Body of pancreas (tissue), 4 donors: ENCODE measurements at places on chromosomes 16 and 17.

DNA sequence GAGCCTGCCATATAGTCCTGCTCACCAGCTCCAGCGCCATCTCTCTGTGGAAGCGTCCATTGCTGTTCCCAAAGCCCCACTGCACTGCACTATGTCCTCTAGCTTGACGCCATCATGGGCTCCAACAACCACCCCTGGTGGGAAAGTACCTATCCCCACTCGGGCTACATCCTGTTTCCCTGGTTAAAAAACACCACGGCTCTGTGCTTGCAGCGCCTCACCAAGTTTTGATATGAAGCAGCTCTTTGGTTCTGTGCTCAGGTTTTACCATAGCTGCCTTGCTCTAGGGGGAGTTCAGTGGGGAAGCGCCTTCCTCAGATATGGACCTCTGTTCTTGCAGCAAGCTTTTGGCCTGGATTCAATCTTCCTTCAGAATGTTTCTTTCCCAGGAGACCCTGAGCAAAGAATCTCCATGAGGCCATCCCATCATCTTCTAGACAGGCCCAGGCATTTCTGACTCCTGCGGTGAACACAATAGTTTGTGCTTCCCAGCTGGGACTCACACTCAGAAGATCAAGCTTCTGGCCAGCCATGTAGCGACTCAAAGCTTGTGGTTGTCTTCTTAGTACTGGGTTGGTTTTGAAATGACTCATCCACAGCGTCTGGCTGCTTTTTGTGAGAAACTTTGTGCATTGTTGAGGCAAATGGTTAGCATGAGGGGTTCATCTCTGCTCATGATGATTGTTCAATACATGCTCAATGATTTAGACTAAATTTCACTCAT lies 39.5 kb downstream of the DYNLRB2 start:
- no peak for DNase-seq

- no peak for DNase-seq
Measured at GRCh38 chr16:75195811-75196790, 10.9 kb downstream of the CTRB2 start.

GRCh38 chr16:61540216-61540615 lies 496.0 kb downstream of the CDH8 start:
- DNase-seq: no peak

DNA sequence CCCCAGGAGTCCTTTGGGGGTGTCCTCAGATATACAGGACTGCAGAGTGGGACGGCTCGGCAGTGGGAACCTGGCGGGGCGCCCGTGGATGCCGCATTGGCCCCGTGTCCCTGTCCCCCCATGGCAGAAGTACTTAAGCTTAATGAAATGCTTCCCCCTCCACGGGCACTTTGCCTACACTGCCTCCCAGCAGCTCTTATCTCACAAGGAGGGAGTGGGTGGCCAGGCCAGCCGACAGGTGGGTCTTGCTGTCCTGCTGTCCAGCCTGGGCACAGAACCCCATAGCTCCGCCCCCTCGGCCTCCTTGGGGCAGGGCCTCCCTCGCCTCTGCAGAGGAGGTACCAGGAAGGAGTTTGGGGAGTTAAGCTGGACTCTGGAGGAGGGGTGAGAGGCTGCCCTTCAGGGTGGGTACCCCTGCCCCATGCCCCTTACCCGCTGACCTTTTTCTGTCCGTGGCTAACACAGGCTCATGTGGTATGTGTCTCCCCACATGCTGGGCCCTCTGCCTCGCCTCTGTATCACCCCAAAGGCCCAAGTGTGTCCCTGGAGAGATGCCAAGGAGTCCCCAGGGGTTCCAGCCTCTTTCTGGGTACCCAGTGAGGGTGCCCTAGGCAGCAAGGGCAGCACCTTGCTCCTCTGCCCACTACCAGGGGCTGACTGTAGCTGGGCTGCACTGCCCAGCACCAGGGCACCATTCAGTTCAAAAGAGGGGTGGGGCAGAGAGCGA lies 8.7 kb downstream of the THRA start:
- DNase-seq: peak; percentile 96

- DNase-seq: peak; percentile 66
Measured at GRCh38 chr16:17467923-17468540, 2.7 kb downstream of the XYLT1 start.

DNA sequence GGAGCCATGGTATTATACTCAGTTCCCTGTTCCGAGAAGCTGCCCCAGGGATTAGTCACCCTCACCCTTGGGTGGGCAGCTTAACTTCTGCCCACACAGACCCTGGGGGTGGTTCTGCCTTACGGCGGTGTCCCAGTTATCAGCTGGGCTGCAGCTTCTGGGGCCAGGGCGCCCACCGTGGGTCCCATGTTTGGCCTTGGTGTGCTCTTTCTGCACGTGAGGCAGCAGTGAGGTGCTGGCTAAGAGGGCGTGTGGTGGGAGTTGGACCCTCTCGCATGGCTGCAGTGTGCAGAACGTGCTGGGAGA lies 46.7 kb downstream of the RAB11FIP3 start:
- no peak for DNase-seq

- DNase-seq: no peak
Measured at GRCh38 chr16:3771513-3771912, 54.2 kb upstream of the TRAP1 start.

- no peak for DNase-seq
Measured at GRCh38 chr17:77701996-77702395, 256.5 kb upstream of the TNRC6C start.

- DNase-seq: no peak
Measured at GRCh38 chr16:57240851-57241250, 4.2 kb upstream of the ARL2BP start.

DNA sequence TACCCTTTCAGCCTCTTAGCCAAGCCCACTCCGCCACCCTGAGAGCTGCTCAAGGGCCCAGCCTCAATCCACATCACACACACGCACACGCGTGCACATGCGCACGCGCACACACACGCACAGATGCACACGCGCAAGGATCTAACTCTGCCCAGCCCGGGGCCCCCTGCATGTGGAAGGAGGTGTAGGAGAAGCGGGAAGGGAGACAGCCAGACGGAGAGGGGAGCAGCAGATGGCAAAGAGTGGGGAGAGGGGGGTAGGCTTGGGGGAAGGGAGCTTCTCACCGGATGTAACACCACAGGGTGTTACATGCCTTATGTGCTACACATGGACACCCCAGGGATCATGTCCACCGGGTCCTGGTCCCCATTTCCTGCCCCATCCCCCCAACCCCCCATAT lies 15.3 kb downstream of the DLG4 start:
- no peak for DNase-seq

- DNase-seq: no peak
Measured at GRCh38 chr17:50903604-50904517, 37.7 kb upstream of the TOB1 start.

DNA sequence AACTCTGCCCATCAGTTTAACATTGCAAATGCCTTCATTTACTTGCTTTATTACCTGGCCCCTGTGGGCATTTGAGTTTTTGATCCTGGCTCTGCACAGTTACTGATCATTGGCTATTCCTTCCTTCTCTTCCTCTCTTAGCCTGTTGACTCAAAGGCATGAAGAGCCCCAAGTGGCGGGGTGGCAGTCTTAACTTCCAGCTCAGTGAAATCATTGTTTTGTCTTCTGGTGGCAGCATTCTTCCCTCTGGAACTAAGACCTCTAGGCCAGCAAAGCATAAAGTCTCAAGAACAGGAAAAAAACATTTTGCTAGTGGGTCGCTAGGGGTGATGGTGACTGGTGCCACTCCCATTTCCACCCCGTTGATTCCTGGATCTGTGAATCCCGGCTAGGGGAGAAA lies 52.3 kb upstream of the MRTFB start:
- no peak for DNase-seq
